Fibroblast of skin of right quadriceps (primary cell): ENCODE measurements at places on chromosomes 11 and 22.

GRCh38 chr11:8251616-8252295, 11.9 kb downstream of the LMO1 start:
- no peak for DNase-seq

- DNase-seq, result no peak
Measured at GRCh38 chr11:76797341-76798201, 14.4 kb downstream of the TSKU start.

GRCh38 chr11:126919147-126919823, 81.3 kb downstream of the KIRREL3 start:
- no peak for DNase-seq

DNA sequence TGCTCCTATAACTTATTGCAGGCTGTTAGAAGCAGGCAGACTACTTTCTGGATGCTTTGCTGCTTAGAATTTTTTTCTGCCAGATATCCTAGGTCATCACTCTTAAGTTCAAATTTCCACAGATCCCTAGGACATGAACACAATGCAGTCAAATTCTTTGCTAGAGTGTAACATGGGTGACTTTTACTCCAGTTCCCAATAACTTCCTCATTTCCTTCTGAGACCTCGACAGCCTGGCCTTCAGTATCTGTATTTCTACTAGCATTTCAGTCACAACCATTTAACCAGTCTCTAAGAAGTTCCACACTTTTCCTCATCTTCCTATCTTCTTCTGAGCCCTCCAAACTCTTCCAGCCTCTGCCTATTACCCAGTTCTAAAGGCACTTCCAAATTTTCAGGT, 60.4 kb upstream of the ZBED5 start:
- no peak for DNase-seq

DNA sequence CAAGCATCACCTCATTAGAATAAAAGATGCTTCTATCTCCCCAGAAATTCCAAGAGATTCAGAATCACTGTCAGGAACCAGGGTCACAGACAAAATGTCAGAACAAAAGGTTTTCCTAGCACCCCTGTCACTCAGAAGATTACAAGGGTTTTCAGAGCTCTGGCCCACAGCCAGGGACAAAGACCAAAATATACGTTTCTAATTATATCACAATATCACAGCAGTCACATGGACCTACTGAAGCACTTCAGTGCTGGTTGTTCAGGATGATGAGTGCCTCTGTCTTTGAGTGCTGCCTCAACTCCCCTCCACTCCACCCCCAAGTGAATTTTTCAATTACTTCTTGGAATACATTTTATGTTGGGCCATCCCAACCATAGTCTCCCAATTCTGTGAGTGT, 21.9 kb upstream of the RTL6 start:
- DNase-seq, result no peak

DNA sequence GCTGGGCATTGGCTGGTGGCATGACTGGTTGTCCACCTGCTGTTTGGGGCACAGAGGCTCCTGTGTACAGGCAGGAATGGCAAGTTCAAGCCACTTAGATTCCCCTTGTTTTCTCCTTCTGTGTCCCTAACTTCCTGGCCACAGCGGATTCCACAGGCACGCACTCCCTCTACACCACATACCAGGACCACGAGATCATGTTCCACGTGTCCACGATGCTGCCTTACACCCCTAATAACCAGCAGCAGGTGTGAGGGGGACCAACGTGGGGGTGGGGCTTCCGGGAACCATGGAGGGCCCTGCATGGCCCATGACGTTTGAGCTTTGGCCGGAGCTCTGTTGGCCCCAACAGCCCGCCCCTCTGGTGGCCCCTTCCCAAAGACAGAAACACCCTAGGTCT, 7.8 kb downstream of the SIPA1 start:
- peak; percentile 50 for DNase-seq

- no peak for DNase-seq
Measured at GRCh38 chr11:60003729-60004128, 13.3 kb upstream of the OOSP4B start.

DNA sequence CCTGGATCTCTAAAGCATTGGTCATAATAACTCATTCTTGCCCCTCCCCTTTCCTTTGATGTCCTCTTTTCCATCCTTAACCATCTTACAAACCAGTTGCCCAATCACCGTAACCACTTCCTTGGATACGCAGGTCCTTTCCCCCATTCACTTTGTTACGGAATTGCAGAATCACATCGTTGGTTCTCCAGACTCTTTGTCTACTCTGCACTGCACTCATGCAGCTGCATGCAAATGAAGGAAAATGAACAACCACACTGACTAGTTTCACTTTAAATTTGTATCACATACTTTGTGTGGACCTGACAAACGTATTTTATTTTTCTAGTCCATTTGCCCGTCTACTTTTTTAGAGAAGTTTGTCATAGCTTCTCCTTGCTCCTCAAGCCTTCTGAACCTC, 69.9 kb downstream of the SLC5A12 start:
- DNase-seq, result no peak

- no peak for DNase-seq
Measured at GRCh38 chr22:31607696-31608095, 54.3 kb downstream of the PISD start.

DNA sequence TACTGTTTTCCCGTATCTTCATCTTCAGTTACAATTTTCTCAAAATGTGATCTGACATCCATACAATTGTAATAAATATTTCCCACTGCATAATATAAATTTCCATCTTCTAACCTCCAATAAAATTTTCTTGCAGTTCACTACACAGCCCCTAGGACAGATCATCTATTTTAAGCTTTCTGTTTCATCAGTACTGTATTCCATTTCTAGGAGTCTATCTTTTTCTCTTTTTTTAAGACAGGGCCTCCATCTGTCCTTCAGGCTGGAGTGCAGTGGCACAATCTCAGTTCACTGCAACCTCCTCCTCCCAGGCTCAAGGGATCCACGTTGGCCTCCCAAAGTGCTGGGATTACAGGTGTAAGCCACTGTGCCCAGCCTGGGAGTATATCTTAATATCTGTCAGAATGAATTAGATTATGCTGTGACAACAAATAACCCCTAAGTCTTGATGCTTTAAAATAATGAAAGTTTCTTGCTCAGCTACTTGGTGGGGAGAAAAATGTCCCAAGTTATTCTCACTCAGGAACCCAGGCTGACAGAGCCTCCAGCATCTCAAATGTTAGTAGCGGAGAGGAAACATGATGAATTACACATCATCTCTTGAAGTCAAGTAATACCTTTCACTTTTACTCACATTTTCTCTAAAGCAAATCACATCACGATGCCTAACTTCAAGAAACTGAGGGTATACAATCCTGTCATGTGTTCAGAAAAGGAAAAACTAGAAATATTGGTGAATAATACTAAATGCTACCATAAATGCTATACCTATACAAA, 92.2 kb downstream of the BUD13 start:
- DNase-seq, result no peak

DNA sequence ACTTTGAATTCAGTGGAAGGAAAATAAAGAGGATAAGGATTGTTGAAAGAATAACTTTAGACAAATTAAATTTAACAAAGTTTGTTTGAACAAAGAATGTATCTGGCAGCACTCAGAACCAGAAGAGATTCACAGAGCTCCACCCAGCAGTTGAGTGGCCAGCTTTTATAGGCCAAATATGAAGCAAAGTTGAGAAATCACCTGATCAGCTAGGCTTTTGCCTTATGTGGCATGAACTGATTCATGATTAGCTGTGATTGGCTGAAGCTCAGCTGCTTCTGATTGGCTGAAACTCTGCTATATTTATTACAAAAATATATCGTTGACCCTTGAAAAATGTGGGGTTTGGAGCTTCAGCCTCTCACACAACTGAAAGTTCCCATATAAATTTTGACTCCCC, 62.6 kb downstream of the PIWIL4 start:
- DNase-seq, result no peak

DNA sequence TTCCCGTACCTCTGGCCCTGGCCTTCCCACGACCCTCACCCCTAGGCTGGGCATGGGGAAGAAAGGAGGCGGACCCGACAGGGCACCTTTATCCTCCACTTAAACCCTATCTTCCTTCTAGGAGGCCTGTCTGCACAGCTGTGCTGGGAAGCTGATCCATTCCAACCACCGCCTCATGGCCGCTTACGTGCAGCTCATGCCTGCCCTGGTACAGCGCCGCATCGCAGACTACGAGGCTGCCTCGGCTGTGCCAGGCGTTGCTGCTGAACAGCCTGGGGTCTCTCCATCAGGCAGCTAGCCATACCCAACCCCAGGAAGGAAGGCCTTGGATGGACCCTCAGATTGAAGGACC, 599 bp downstream of the TIMM10B start:
- no peak for DNase-seq

DNA sequence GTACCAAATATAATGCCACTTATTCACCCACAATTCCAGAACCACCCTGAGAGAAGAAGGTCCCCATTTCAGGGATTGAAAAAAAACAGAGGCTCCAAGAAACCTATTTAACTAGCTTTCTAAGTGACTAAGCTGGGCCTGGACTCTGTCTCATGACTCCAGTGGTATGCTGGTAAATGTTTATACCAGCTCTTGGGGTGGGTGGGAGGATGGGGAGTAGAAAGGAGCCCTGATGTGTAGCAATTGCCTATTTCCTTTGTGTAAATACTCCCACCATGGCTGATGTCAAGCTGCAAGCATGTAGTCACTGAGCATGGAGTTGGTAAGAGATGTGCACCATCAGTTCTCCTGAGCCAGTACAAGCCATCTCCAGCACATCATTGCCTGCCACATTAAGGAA, 2.8 kb downstream of the PRG3 start:
- no peak for DNase-seq

DNA sequence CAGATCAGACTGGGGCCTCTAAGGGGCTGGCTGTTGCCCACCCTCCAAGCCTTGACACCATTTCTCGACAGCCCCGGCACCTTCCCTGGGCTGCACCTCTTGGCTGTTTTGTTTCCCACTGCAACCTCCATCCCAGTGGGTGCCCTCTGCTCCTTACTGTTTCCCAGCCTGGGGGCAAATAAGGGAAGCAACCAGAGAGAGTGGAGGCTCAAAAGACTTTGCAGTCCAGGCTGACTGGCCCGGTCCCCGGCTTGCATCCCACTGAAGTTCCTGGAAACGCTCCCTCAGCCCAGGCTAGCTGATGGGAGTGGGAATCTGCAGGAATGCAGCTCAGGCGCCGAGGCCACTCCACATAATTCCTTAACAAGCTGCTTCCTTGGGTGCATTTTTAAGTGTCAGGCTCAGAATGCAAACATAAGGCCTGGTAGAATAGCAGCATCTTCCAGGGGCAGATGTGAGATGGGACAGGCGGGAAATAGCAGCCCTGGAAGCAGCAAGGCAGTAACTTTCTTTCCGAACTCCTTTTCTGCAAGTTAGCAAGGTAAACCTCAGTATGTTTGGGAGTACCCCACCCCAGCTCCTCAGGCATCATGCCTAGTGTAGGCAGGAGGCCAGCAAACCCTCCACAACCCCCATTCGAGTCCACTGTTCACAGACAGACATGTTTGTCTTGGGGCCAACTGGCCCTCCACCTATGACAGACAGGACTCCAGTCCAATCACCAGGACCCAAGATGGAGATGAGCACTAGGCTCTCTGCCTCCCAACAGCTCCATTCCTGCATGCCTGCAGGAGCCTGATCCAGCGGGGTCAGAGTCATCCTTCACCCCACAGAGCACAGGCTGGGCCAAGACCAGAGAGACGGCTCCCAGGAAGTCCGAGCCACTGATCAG, 39.3 kb downstream of the RPL27A start:
- peak; percentile 78 for DNase-seq

DNA sequence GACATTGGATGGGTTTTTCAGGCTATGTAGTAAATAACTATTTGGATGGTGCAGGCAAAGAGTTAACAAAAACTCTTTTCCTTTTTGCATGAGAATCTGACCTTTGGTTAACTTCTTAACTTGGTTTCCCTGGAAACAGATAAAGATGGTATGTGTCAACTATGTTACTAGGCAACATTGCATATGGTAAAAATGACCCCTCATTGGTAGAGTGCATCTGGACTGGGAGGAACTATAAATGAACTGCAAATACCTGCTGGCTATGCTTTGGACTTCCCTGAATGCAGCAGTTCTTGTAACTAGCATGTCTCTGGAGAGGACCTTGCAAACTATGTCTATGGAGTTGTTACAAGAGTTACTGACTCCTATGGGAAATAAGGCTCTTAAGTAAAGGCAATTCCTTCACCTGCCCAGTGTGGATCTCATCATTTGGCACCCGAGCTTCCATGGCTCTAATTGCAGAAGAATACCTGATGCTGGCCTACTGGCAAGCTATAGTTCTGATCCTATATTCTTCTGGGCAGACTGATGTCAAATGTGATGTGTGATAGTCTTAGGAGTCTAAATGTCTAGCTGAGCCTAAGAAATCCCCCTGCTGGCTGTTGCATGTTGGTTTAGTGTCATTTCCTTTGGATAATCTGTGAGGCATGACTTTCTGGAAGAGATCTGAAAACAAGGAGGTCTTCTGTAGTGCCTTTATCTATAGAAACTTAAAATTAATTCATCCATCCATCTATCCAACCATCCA, 126.7 kb upstream of the MTMR2 start:
- peak; percentile 60 for DNase-seq
